Activated CD8-positive, alpha-beta memory T cell treated with anti-CD3 and anti-CD28 coated beads, Interleukin-2, amount 50 U/mL, for 4 hours (primary cell): ENCODE measurements at places on chromosomes 6 and 20.
A peak's percentile ranks its signal among the peaks of the same experiment; 100 is the strongest.

- no peak for DNase-seq
These were observed 5.4 kb upstream of the ZBTB12 start for GRCh38 chr6:31907158-31907813.

DNA sequence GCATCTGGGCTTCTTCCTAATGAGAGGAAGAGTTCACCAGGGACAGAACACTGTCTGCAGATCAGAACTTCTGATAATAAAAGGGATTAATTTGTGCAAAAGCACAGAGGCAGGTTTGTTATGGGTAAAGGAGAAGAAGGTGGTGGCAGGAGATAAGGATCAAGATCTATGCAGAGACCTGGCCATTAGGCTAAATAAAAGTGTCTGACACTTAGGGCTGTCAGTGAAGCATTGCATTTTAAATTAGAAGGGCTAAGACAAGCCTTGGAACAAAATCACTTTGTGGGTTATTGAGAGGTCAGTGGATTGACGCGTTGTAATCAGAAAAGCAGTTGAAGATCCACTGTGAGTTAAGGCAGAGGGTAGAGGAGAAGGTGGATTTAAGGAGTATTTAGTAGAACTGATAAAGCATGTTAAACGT, 76.8 kb downstream of the MAP3K4 start:
- no peak for DNase-seq

DNA sequence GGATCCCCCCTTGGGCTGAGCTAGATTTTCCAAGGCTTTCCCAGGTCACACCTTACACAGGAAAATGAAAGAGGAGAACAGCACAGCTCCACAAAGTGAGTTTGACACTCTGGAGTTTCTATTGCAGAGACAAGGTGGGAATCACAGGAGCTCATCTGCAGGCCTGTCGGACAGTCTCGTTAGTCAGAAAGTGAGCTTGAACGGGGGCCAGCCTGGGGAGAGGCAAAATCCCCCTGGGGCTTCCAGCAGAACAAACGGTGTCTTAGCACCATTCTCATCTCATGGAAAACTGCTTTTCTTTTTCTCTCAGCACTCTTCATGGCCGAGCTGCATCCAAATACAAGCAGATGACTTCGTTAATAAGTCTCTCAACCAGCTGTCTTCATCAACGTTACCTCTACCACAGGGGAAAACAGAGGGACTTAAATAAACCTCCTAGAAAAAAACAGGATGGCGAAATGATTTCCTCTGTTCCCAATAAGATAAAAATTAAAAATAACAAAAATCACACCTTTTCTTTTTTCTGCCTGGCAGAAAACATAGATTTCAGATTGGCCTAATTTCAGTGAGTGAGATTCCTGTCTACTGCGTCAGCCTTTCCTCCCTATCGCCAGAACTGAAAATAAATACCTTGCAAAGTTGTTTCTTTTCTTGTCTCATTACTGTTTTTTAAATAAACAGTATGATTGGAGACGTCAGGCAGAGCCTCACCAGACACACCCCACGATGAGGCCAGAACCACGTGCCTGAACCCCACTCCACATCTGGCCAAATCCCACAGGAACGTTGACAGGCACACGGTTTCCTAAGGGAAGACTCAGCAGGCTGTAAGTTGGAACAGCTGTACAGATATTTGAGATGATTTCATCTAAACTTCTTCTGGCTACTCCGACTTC, 219.0 kb downstream of the TTLL2 start:
- no peak for DNase-seq

- DNase-seq, result no peak
These were observed 29.4 kb upstream of the ZNF831 start for GRCh38 chr20:59134182-59134581.

DNA sequence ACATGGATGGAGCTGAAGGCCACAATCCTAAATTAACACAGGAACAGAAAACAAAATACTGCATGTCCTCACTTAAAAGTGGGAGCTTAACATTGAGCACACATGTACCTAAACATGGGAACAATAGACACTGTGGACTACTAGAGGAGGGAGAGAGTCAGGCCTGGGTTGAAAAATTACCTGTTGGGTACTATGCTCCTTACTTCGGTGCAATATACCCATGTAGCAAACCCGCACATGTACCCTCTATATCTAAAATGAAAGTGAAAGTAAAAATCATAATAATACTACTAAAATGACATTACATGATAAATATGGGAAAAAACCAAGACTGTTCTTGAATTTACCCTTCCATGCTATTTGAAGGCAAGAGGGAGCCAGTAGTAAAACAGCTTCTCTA, 1273.8 kb upstream of the ADGRB3 start:
- no peak for DNase-seq

DNA sequence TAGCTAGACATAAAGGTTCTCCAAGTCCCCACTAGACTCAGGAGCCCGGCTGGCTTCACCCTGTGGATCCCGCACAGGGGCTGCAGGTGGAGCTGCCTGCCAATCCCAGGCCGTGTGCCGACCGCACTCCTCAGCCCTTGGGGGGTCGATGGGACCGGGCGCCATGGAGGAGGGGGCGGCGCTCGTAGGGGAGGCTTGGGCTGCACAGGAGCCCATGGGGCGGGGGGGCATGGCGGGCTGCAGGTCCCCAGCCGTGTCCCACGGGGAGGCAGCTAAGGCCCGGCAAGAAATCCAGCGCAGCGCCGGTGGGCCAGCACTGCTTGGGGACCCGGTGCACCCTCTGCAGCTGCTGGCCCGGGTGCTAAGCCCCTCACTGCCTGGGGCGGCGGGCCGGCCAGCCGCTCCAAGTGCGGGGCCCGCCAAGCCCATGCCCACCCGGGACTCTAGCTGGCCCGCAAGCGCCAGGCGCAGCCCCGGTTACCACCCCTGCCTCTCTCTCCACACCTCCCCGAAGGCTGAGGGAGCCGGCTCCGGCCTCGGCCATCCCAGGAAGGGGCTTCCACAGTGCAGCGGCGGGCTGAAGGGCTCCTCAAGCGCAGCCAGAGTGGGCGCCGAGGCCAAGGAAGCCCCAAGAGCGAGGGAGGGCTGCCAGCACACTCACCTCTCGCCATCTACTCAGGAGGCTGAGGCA, 26.5 kb upstream of the ID1 start:
- DNase-seq, result no peak

DNA sequence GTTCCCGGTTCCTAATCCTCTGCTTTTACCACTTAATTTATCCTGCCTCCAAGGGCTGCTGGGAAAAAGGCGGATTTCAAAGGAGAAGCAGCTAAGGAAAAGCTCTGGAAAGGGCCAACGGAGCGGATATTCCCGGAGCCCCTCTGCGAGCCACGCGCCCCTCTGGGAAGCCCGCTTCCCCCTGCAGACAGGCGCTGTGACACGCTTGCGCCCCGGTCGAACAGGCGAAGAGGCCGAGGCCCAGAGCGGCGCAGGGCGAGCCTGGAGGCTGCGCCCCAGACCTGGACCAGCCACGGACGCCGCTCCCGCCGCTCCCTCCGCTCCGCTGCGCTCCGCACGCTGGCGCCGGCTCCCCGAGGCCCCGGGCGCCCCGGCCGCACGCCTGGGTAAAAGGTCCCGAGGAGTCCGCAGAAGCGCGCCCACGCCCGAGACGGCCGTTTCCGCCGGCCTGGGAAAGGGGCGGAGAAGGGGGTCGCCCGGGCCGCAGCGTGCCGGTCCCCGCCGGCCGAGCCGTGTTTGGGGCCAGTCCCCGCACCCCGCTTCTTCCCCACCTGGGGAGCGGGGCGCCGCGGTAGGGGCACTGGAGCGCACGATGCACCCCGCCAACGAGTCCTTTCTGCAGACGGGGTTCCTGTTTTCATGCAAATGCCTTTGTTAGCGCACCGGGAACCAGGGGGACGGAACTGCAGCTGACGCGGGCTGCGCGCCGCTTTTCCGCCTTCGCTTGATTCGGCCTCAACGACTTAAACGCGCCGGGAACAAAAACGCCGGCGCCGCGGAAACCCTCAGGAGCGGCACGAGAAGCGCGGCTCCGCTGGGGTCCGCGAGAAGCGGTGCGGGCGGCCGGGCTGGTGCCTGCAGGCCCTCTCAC, 91.9 kb upstream of the SIRPA start:
- no peak for DNase-seq

DNA sequence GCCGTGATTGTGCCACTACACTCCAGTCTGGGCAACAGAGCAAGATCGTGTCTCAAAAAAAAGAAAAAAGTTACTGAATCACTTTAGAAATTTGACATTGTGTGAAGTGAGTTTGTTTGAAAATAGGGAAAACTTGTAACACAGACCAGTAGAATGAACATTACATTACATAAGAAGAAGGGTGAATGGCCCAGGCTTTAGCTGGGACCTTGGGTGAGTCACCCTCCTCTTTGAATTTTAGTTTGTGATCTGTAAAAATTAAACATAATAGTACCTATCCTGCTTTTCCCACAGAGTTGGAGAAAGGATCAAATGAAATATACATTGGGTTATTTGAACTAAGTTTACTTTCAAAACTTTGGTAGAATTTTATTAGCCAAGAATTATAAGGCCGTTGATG, 56.3 kb downstream of the KCNS1 start:
- DNase-seq, result no peak

- DNase-seq, result no peak
These were observed 2.5 kb upstream of the BTN1A1 start for GRCh38 chr6:26497610-26498009.

GRCh38 chr20:4252005-4252404, 236.6 kb upstream of the RNF24 start:
- DNase-seq, result no peak

GRCh38 chr20:39861381-39861780, 827.7 kb downstream of the MAFB start:
- DNase-seq, result no peak

- peak; percentile 59 for DNase-seq
These were observed 1.5 kb upstream of the MSH5 start for GRCh38 chr6:31737991-31738979.

GRCh38 chr6:154301839-154302752, 54.5 kb downstream of the IPCEF1 start:
- DNase-seq, result no peak

GRCh38 chr20:33826270-33826897, 15.2 kb downstream of the CHMP4B start:
- DNase-seq, result no peak

- no peak for DNase-seq
These were observed 75.2 kb upstream of the SOX4 start for GRCh38 chr6:21518317-21518716.

GRCh38 chr20:25126204-25127029, 44.5 kb upstream of the VSX1 start:
- no peak for DNase-seq

- no peak for DNase-seq
These were observed 31.2 kb downstream of the SNAP25 start for GRCh38 chr20:10249822-10250221.

GRCh38 chr6:55666606-55667225, 87.7 kb upstream of the HMGCLL1 start:
- DNase-seq, result no peak

DNA sequence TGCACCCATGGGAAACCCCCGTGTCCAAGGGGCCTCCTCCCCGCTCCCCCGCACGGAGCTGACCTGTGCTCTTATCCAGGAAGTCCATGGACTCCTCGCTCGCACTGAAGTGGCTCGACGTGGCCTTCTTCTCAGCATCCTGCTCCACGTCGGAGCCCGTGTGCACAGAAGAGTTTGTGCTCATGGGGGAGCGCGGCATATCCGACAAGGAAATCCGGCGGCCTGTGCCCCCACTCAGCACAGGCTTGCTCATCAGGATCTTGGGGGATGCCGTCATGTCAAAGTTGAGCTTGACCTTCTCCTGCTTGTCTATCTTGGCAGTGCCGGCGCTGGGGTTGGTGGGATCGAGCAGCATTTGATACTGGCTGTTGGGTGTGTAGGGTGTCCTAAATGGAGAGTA, 80.2 kb downstream of the ZMYND8 start:
- DNase-seq, result no peak

DNA sequence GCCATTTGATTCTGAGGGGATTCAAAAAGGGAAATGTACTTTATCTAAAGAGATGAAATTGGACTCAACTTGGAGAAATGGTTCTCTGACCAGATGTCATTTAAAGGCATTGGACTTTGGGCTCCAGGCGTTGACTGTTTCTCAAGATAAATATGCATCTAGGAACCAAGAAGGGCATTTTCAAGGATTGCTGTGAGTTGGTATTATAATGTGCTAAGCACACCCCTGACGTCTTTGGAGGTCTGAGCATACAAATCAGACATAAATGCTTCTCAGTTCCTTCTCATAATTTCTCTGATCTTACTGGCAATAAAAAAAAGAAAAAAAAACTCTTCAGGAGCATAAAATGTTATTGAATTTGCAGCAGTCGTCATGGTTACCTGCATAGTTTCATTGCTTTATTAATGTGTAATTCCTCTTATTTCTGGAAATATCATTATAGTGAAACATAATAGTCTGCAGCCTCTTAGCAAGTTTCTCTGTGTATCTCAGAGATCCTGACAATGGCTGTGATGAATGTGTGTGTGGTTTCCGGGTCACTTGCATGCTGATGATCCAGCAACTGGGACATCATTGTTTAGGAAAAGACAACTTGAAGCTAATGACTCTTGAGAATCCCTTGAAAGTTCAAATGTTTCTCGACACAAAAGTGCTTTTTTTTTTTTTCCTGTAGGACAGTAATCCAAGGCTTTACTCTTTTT, 136.0 kb downstream of the AIG1 start:
- no peak for DNase-seq

DNA sequence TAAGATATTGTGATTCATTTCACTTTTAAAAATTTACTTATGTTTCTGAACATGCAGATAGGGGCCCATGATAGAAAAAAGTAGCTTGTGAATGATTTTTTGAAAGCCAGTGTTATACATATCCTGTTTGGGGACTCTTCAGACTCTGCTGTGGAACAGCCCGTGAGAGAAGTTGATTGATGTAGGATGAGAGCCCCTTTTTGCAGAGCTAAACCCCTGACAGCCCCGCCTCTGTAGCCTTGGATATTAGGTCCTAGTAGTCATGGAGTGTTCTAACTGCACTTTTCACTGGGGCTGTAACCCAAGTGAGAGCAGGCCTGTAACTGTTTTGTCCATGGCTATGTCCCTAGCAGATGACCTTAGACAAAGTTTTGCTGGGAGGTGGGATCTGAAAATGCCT, 8.2 kb downstream of the TMEM200A start:
- no peak for DNase-seq

DNA sequence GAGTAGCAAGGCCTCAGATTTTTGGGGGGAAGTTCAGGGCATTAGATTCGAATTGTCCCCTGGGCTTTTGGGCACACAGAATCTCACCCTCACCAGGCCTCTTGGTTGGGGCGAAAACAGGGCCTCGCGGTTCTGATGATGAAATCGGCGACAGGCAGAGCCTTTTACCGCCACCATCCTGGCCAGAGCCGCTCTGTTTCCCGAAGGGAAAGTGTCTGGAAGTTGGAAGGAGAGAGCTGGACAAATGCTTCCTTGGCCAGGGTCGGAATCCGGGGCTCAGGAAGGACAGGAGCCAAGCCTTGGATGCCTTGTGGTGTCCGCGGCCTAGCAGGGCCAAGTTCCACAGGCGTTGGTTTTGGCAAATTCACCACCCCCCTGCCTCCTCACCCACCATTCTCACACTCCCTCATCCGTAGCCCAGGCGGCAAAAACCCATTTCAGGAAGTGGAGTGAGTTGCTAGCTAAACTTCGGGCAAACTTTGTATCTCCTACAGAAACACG, 3.5 kb upstream of the TFAP2A start:
- no peak for DNase-seq
